ENCODE measurements at places on chromosomes 5 and 9.

DNA sequence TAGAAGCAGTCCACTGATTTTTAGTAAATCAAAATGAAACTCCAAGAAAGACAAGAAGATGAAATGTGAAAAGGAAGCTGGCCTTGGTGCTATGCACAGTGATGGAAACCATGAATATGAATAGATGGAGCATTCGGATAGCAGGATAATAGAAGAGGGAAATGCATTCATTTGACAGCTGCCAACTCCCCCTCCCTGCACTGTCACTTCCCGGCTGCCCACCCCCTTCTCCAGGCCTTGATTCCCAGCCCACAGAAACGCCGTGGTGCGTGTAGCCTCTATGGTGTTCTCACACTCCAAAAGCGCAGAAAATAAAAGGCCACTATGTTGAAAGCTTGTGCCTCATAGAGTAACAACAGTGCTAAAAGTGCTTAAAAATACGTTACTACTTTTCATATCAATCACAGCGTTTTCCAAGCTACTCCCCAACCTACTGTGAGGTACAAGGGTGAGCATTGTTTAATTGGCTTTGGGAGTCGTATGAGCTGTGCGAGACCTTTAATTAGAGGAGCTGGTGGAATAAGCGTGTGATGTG is 26.1 kb upstream of the IFNK start:
- peak; percentile 74 for DNase-seq

DNA sequence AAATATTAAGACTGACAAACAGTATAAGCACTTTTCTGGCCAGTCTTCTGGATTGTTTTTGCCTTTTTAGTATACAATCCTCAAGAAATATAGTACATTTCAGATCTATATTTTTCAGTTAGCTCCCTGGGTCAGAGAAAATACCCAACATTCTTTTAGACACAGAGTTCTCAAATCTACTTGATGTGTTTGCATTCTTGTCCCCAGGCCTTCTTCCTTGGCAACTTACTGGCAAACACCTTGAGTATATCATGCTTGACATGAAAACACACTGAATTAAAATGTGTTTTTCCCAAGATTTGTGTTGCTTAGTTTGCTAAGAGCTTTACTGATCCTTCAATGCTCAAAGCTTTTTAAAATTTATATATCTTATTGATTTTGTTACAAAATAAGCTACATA is 1413.1 kb upstream of the CDH9 start:
- no peak for DNase-seq

GRCh38 chr9:138020795-138021182 is 143.2 kb downstream of the CACNA1B start:
- no peak for DNase-seq

- DNase-seq = peak; percentile 54
These were observed 5.0 kb downstream of the NSMF start for GRCh38 chr9:137454145-137454596.

GRCh38 chr9:95508968-95509850 is 7.6 kb downstream of the PTCH1 start:
- peak; percentile 94 for DNase-seq

Measured in retina (tissue), 1 donor.